ENCODE measurements at places on chromosomes 12 and 14.

- no peak for DNase-seq
These were observed 568 bp downstream of the CCDC184 start for GRCh38 chr12:48183876-48184548.

GRCh38 chr14:105602243-105602750, 75.9 kb downstream of the TMEM121 start:
- DNase-seq = no peak

- DNase-seq = no peak
These were observed 17.1 kb upstream of the RCOR1 start for GRCh38 chr14:102575160-102575845.

DNA sequence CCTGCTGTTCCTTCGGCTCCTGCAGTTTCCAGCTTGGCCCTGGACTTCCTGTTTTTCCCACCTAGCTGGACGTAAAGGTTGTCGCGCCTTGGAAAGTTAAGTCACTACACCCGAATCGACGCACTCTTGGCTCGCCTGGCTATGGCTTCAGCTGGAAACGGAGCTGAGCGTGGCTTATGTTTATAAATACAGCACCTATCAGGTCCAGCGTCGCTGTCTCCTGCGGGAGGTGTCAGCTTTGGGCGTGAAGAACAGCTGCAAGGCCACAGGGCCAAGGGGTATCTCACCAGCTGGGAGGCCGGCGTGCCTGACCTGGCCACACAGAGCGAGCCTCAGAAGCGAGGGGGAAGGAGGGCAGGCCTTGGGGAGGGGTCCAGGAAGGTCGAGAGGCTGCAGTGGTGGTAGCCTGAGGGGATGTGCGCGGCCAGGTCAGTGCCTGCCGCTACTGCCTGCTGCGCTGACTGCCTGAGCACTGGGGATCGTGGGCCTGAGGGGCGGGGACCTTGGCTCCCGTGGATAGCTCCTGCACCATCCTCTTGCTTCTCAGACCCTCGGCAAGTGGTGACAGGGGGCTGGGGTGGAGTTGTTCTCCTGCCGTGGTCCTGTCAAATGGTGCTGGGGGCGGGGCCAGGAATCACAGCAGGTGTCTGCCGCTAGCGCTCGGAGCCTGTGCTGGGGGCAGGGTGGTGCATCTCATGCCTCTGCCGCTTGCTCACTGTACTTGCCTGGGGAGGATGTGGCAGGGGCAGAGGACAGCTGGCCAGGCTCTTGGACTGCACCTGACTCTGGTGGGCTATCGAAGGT, 12.5 kb downstream of the PACS2 start:
- no peak for DNase-seq

DNA sequence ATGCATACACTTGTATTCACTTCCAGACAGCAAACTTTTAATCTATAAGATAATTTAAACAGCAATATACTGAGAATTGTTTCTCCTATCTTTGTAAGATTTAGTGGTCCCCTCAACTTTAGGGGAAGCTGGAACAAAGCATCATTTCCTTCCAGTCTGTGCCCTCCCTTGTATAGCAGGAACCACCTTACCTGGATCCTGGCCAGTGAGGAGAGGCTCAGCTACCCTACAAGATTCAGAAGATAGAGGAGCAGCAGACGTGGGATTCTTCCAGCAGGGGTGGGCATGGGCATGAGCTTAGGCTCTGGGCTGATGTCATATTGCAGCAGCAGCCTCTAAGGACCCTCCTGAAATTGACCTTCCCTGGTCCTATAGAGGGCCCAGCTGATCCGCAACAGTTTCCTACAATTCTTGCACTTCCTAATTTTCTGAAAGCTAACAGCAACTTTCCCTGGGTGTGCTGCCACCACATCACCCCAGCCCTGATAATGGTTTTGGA, 21.3 kb downstream of the MOK start:
- DNase-seq = no peak

GRCh38 chr14:39016733-39017095, 86.3 kb downstream of the SEC23A start:
- DNase-seq = no peak

DNA sequence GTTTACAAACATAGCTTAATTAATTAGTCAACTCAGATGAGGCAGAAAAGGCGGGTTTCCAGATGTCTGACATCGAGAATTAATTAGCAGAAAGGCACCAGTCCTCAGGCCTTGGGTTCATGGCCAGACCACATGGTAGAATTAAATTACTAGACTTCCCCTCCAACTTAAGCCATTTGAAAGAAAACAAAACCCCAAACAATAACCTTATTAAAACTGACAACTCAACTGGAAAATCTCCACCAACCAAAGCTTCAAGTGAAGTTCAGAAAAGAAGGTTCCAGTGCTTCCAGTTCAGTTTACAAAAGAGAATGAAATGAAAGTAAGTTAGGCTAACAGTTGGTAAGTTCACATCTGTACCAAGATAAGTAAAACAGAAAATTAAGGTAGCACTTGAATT, 349.5 kb downstream of the GRIN2B start:
- no peak for DNase-seq

GRCh38 chr14:87139299-87139698, 853.7 kb downstream of the GALC start:
- no peak for DNase-seq

DNA sequence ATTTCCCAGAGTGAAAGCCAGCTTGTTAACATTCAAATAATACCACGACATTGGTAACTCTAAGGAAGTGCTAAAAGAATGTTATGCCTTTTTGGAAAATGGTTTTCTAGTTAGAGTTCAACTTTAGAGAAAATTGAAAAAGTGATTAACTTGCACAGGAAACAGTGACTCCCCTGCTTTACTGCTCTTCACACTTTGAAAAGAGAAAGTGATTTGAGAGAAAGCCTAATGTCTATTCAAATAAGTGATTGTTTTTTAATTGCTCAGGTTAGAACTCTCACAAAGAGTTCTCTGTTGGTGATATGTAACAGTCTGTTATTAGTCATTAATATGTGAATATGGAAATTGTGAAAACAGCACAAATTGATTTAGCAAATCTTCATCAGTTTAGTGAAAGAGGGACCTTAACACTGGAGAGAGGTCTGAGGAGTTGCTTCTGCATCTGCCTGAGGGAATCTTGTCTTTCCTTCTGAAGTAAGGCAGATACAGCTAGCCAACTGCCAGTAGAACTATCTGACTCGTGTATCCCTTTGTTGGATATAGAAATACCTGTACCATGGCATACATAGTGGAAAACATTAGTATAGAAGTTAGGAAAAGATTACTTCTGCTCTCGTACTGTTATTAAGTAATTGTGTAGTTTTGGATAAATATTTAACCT, 25.5 kb downstream of the ATF7IP start:
- DNase-seq = no peak

GRCh38 chr14:55026441-55026792, 482 bp downstream of the WDHD1 start:
- no peak for DNase-seq

- DNase-seq = no peak
These were observed 7.0 kb downstream of the CSRNP2 start for GRCh38 chr12:51076236-51076930.

- DNase-seq = no peak
These were observed 57.8 kb downstream of the GTF2A1 start for GRCh38 chr14:81162941-81163340.

- no peak for DNase-seq
These were observed at the start of gene GPR68 for GRCh38 chr14:91244501-91244901. GPR68 (minus strand) TSS chr14:91244704; CDS start chr14:91235050, 9,654 bp downstream.

DNA sequence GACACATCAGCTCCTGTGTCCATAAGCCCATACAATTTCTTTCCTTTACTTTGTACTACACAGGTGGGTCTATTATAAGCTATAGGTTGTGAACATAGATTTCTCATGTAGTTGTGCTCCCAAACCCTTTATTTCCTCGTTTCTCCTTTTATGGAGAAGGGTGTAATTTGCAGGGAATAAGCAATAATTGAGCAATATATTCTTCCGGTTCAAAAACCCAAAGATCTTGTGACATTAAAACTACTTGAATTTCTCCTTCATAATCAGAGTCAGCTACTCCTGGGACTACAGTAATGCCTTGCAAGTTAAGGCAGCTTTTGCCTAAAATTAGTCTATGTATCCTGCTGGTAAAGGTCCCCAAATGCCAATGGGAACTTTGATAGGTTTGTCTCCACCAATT, 19.1 kb upstream of the MAPKAPK5 start:
- DNase-seq = no peak

Measured in NCI-H1436 (cell line).